Stimulated activated CD8-positive, alpha-beta memory T cell treated with anti-CD3 and anti-CD28 coated beads, Interleukin-12 subunit alpha, Interleukin-12 subunit beta, amount 100 ng/mL, for 4 hours (primary cell): ENCODE measurements at places on chromosomes 4 and X.

DNA sequence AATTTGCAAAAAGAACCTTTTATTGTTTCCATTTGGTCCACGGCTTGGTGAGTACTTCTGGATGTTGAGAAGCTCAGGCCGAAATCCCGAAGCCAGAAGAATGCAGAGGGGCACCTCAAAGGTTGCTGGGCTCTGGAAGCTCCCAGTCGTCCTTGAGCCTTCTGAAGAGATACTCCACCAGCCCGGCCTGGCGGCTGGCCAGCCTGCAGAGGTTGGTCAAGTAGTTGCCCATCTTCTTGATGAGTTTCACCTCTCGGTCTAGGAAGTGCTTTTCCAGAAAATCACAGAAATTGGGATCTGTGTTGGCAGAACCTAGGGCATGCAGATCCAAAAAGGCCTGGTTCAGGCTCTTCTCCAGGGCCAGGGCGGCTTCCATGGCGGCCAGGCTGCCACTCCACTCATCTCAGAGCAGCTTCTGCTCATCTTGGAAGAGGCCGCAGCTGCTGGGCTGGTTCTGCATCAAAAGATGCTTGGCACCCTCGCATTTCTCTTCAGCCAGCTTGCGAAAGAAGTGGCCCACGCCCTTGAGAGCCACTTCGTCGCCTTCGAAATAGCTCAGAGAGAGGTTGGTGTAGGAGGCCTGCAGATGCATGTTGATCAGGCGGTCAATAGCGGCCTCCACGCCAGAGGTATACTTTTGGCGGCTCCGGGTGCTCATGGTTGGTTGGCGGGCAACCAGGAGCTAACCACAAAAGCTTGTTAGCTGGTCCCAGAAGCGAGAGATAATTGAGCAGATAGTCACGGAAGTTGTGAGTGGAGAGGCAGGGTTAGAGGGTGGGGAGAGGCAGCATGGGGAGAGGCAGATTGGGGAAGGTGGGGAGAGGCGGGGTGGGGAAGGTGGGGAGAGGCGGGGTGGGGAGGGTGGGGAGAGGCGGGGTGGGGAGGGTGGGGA, 76.5 kb upstream of the TSPAN7 start:
- no peak for DNase-seq

DNA sequence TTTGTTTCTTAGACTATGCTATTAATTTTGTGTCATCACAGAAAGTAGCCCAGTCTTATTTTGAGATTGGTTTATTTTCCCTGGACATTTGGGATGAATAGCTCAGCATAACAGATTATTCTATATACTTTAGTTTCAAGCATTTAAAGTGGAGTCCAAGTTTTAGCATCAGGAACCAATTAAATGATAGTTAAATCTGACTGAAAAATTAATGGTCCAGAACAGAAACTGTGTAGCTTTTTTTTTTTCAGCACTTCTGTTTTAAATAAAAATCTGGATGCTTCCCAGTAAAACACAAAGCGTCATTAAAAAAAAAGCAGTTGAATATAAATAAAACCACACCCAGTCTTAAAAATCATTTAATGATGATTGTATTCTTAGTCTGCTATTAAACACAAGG, 59.4 kb upstream of the PITX2 start:
- DNase-seq: no peak

DNA sequence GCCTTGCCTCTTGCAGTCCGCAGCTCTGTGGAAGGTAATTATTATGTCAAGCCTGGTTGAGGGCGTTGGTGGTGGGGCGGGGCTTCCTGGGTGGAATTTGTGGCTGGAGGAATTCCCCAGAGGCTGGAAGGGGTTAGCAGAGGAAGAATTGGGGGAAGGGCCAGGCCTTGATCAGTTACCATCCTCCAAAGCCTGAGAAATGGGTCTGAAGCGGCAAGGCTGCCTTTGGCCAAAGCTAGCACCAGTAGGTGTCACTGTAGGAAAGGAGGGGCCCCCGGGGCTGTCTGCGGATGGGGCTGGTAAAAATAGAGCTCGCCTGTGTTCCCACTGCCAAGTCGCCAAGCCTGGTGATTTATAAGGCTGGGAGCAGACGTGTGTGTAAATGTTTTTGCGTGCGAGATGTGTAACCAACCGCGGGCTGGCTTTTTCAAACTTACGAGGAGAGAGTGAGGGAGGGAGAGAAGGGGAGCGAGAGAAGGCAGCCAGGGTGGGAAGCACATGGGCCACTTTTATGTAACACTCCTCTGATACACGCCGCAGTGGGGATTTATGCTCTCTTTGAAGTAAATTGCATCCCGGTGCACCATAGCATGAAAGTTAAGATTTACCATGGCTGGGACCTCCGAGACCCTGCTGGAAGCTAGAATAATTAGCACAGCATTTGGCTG, 367.0 kb downstream of the BCOR start:
- DNase-seq: peak; percentile 19

GRCh38 chr4:40525752-40526598, 103.7 kb downstream of the RBM47 start:
- no peak for DNase-seq

GRCh38 chrX:149962010-149962409, 23.7 kb upstream of the EOLA2 start:
- DNase-seq: no peak

DNA sequence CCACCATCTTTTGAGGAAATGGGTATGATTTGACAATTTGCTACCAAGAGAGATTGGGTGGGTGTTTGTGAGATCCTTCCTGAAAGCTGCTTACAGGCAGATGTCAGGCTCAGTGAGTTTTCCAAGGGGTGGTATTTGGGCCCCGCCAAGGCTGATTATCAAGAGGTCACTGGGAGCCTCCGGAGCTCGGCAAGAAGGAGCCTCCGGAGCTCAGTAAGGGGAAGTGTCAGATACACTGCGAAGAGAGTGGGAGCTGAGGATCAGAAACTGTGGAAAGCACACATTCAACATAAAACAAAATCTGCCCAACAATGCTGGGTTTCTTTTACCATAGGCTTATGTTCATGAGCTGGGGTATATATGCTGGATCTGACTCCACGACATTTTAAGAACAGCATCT, 714 bp downstream of the RTL3 start:
- no peak for DNase-seq
